ENCODE measurements at places on chromosomes 16 and 17.

GRCh38 chr16:78509965-78510364, 410.5 kb downstream of the WWOX start:
- DNase-seq = no peak

GRCh38 chr16:11138769-11139325, 117.2 kb downstream of the SOCS1 start:
- DNase-seq = no peak

DNA sequence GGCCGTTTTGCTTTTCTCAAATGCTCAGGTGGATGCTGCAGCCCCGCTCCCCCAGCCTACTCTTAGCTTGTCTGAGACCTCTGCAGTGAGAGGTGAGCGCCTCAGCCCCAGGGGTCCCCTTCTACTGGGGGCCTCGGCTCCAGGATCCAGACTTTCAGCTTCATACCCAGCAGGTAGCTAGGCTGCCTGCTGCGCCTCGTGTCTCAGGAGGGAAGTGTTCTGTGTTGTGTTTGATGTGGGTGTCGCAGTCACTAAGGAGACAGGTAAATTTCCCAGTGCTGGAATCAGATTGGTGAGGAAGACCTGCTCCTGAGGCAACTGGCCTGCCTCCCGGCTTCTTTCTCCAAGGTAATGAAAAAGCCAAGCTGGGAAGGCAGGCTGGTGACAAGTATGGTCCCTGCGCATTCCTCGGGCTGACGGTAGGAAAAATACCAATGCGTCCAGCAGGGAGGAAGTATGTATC, 604.0 kb upstream of the SALL1 start:
- no peak for DNase-seq

DNA sequence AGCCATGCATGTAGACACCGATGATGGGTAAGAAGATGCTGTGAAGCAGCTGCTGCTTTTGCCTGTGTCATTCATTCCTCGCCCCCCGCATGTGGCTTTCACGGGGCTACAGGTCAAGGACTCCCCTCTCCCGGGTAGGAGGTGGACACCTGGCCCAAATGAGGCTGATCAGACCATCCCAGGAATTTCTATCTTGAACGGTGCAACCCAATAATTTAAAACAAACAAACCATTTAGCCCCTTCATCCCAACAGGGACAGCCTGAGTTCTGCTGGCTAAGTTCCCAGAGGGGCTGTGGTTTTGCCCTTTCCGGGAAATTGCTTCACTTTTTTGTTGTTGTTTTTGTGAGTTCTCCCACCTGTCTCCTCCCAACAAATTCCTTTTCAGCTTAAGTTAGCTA, 137.7 kb upstream of the CDH5 start:
- DNase-seq = no peak
